ENCODE measurements at places on chromosomes 16 and 17.
A peak's percentile ranks its signal among the peaks of the same experiment; 100 is the strongest.

DNA sequence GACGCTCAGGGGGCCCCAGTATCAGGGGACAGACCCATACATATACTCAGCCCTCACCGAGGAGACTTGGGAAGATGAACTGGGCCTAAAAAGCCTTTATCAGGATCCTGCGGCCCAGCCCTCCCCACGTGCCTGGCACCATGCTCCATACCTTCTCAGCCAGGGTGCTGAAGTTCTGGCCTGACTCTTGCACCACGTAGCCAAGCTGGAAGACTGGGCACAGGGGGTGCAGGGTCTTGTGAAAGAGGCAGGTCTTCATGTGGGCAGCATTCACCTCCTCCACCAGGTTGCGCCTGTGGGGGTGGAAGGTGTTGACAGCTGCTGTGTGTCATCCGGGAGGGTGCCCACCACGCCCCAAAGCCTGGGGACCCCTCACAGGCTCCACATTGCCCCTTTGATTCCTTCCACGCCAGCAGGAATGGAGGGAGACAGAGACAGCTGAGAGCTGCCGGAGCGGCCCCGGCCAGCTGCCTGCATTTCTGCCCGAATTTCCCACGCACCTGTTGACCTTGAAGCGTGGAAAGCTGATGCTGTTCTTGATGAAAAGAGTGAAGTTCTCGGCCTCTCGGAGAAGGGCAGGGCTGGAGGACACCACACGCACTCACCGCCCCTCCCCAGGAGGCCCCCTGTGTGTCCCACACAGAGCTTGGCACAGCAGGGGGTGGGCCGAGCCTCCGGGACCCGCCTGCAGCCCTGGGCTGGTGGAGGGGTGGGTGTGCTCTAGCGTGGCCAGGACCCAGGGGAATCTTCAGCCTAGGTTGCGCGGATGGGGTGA, 10.4 kb upstream of the CAMKK1 start:
- no peak for DNase-seq

- no peak for DNase-seq
These were observed 8.2 kb downstream of the GLP2R start for GRCh38 chr17:9833922-9834321.

GRCh38 chr16:83624429-83625120, 183.2 kb upstream of the HSBP1 start:
- no peak for DNase-seq

- peak; percentile 28 for DNase-seq
These were observed 266.9 kb upstream of the DYNLRB2 start for GRCh38 chr16:80273635-80274538.

- peak; percentile 64 for DNase-seq
These were observed 65.0 kb downstream of the PARN start for GRCh38 chr16:14564861-14565687.

DNA sequence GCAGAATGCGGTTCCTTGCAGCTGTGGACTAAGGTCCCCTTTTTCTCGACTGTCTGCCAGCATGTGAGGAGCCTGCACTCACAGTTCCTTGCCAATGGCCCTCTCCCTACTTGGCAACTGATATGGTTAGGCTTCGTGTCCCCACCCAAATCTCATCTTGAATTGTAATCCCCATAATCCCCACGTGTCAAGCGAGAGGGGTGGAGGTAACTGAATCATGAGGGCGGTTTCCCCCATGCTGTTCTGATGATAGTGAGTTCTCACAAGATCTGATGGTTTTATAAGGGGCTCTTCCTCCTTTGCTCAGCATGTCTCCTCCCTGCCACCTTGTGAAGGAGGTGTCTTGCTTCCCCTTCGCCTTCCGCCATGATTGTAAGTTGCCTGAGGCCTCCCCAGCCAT, 19.9 kb downstream of the CIAPIN1 start:
- no peak for DNase-seq

DNA sequence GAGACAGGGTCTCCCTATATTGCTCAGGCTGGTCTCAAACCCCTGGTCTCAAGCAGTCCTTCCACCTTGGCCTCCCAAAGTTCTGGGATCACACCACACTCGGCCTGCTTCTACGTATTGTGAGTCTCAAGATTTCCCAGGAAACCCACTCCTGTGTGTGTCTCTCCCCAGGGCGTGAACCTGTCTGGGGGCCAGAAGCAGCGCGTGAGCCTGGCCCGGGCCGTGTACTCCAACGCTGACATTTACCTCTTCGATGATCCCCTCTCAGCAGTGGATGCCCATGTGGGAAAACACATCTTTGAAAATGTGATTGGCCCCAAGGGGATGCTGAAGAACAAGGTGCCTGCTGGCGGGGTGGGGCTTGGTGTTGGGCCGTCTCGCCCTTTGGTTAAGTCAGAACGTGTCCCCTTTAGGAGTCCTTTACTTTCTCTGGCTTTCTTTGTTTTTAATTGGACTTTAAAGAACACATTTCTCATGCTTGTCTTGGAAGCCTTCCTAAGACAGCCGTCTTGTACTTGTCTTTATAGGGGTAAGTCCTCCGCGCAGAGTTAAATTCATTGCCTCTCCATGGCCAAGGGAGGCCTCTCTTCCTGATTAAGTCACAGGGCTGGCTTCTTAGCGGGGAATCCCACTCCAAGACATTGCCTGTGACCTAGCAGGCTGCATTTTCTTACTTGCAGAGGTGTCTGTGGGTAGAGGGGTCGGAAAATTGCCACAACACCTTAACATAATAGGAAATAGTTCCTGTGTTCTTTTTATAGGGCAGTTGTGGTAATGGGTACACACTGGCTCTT, 136.4 kb downstream of the ABCC6 start:
- no peak for DNase-seq

DNA sequence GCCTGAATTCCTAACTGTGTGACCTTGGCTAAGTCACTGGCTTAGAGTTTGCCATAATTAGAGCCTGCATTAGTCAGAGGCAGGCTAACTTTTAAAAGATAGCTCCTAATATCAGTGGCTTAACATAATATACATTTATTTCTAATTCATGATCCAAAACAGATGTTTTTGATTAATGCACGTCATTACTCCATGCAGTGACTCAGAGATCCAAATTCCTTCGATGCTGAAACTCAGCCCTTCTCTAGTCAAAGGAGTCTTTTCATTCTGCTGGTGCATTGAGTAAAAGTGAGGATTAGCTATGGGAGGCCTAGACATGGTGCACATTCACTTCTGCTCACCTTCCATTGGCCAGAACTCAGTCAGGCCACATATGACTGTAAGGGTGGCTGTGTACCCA, 49.8 kb downstream of the IRX3 start:
- DNase-seq, result no peak

DNA sequence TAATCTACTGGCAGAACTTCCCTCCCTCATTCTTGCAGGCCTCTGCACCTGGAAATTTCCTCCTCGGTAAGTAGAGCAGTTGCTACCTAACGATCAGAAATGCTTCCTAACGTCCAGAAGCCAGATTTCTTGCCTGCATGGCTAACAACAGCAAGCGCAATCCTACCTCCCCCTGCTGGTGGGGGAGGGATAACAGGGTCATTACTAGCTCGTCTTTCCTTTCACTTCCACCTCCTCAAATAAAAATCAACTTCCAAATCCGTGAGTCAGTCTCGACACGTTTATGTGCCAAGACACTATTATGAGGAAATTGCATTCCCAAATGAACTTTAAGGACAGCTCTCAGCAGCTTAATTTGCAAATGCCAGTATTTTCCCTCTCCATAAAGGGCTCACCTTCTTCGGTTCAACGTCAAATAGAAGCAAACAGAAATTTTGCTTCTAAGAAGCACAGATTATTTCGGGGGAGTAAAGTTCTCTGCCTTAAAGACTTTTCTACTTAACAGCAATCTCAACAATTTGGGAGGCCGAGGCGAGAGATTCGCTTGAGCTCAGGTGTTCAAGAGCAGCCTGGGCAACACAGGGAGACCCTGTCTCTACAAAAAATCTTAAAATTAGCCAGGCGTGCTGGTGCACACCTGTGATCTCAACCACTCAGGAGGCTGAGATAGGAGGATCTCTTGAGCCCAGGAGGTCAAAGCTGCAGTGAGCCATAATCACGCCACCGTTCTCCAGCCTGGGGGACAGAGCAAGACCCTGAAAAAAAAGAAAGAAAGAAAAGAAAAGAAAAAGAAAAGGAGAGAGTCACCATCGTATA, 188.6 kb upstream of the PSMD7 start:
- DNase-seq, result peak; percentile 5

DNA sequence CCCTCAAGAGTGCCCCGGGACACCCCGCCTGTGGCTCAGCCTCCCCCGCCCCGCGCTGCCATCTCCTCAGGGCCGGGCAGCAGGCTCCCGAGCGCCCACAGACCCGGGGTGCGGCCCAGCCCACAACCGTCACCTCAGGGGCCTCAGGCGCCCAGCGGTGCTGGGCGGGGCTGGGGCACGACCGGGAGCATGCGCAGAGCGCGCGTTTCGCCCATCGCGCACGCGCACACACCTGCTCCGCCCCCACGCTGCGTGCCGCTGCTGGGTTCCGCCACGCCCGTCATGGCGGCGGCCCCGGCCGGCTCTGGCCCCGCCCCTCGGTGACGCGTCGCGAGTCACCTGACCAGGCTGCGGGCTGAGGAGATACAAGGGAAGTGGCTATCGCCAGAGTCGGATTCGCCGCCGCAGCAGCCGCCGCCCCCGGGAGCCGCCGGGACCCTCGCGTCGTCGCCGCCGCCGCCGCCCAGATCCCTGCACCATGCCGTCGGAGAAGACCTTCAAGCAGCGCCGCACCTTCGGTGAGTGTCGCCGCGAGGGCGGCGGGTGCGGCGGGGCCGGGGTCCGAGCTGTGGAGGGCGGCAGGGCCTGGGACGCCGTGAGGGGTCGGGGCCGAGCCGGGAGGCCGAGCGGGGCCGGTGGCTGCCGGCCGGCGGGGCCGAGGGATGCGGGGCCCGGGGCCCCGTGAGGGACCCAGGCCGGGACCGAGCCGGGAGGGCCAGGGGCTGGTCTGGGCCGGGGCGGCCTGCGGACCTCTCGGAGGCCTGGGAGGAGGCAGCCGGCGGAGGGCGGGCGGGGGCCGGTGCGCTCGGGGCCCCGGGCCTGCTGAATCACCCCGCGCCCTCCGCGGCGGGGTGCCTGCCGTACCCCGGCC, at the start of gene MAP1LC3B:
TSS of gene MAP1LC3B (plus strand) at position 387 of the 871 bp plus-strand sequence. CDS start at position 479, 92 bp downstream.
- DNase-seq, result peak; percentile 99

DNA sequence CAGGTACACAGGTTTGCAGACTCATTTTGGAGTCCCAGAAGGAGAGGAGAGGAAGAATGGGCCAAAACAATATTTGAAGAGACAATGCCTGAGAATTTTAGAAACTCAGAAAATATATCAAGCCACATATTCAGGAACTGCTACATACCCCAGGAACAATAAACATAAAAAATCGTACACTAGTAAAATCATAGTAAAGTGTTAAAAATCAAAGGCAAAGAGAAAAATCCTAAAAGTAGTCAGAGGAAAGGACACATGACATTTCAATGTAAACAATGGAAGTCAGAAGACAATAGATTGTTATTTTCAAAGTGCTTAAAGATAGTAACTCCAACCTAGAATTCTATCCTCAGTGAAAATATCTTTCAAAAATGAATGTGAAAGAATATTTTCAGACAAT, 28.5 kb upstream of the NACA2 start:
- DNase-seq, result no peak

DNA sequence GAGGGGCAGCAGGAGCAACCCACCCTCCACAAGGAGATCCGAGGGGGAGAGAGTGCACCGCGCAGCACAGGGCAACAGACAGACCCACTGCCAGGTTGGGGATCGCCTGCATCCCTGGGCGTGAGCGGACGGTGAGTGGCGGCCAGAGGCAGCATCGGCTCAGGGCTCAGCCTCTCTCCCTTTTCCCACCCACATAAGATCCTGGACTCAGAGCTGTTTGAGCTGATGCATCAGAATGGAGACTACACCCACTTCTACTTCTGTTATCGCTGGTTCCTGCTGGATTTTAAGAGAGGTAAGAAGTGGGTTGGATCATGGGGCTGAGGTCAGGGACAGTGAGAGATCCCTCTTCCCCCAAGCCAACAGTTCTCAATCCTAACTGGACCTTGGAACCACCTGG, 23.2 kb downstream of the MNT start:
- no peak for DNase-seq

- DNase-seq, result no peak
These were observed 8.9 kb downstream of the ZNF319 start for GRCh38 chr16:57991551-57992059.

Data from SJSA1 (cell line).